Forelimb muscle (tissue), 1 donor: ENCODE measurements at places on chromosomes 4 and X. TPM values are rescaled to one million over a fixed set of nuclear protein-coding genes. Genes with fewer than 3 reads are reported as not detected.

- DNase-seq, result no peak
These were observed 5.4 kb upstream of the FGG start for GRCh38 chr4:154617820-154618317.

PNMA6A gene
- 2.2 TPM for polyA plus RNA-seq

DNA sequence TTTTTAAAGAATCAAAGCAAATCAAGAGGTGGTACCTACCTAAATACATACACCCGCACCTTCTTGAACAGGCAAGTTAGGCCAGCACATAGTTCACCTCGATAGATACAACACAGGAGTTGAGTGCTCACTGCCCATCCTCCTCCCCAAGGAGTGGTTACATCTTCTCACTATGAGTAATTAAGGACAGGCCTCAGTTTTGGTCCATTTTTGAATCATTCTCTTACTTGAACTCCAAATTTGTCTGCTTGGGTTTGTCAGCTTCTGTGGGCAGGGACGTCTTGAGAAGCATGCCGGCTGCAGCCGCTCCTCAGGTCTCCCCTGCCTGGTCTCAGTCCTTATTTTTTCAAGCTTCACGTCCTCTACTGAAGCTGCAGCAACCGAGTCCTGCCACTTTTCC, 190.6 kb upstream of the RBPJ start:
- DNase-seq, result no peak

GRCh38 chrX:47482512-47483305, at the start of gene ZNF41:
Gene ZNF41 (minus strand): TSS chrX:47483222. CDS start chrX:47467481, 15,741 bp downstream.
- DNase-seq, result no peak

DNA sequence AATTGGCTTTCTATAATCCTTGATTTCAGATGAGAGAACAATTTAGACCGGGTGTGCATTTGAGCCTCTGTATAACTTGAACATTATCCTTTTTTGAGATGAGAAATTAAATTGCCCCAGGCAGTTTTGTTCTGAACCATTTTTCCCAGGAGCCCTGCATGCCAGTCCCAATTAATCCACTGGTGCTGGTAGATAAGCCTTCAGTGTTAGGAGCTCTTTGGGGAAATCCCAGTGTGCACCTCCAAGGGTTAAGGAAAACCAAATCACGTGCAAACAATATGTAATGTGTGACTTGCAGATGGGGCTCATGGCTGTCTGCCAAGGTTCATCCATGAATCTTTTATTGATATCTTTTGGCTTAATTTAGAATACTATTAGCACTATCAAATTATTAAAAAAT, 43.2 kb downstream of the KIT start:
- no peak for DNase-seq

BEX5 gene
- polyA plus RNA-seq, result not detected

STOX2 gene
- polyA plus RNA-seq, result 5.4 TPM

GRCh38 chr4:136823020-136823419, 709.3 kb downstream of the PCDH18 start:
- DNase-seq, result no peak

- no peak for DNase-seq
These were observed 379.4 kb downstream of the GRXCR1 start for GRCh38 chr4:43271946-43272345.

UPF3B gene
- 13.5 TPM for polyA plus RNA-seq

- no peak for DNase-seq
These were observed 126.9 kb downstream of the ELOVL6 start for GRCh38 chr4:110071466-110071865.

BMX gene
- polyA plus RNA-seq, result 1.8 TPM

DNA sequence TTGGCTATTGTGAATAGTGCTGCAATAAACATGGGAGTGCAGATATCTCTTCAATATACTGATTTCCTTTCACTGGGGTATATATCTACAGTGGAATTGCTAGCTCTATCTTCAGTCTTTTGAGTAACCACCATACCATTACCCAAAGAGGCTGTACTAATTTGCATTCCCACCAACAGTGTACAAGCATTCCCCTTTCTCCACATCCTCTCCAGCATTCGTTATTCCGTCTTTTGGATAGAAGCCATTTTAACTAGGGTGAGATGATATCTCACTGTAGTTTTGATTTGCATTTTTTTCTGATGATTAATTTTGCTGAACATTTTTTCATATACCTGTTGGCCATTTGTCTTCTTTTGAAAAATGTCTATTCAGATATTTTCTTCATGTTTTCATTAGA, 110.3 kb downstream of the PRDM5 start:
- no peak for DNase-seq

SPANXN4 gene
- not detected for polyA plus RNA-seq

DNA sequence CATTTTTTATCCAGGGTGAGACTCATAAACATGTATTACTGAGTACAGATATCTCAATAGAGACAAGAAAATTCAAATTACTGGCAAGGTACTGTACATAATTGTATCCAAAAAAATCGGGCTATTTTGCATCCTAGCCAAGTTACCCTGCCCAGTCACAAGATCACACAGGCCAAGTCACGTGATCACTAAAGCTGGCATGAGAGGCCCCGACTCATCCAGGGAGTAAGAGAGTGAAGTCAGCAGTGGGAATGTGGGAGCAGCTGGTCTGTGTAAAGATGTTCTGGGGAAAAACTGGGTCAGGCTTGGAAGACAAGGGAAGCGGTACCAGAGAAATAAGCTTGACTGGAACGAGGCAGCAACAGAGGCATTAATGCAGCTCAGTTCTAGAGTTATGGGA, 119.3 kb upstream of the STS start:
- no peak for DNase-seq

DNA sequence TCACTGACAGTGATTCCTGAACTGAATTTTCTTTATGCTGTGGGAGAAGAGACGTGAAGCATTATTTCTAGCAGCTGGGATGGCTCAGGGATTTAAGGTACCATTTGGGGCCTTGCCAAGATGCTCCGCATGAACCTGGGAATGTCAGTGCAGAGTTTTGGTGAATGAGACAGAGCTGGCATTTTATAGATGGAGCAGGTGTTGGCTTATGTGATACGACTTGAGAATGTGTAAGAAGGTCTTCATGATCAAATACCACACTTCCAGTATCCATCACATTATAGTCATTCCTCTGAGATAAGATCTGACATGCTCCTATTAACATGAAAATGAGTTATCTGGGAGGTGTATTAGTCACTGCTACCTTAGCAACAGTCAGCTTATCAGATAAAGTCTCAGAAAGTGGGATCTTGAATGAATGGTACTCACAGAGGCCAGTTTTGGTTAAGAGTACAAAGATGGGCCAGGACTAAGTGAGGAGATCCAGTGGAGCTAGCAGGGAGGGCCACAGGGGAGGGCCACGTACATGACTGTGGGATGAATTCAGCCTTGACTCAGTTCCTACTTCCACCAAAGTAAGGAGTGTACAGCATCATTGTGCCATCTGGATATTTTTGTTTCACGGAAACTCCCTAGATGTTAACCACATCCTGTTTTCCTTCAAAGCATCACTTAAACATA, 116.7 kb downstream of the SPCS3 start:
- no peak for DNase-seq
